Activated CD8-positive, alpha-beta memory T cell treated with anti-CD3 and anti-CD28 coated beads, Interleukin-2, amount 50 U/mL, for 4 hours (primary cell): ENCODE measurements at places on chromosomes 6 and 20.

GRCh38 chr6:107323133-107323785 lies 136.1 kb downstream of the PDSS2 start:
- DNase-seq = no peak

DNA sequence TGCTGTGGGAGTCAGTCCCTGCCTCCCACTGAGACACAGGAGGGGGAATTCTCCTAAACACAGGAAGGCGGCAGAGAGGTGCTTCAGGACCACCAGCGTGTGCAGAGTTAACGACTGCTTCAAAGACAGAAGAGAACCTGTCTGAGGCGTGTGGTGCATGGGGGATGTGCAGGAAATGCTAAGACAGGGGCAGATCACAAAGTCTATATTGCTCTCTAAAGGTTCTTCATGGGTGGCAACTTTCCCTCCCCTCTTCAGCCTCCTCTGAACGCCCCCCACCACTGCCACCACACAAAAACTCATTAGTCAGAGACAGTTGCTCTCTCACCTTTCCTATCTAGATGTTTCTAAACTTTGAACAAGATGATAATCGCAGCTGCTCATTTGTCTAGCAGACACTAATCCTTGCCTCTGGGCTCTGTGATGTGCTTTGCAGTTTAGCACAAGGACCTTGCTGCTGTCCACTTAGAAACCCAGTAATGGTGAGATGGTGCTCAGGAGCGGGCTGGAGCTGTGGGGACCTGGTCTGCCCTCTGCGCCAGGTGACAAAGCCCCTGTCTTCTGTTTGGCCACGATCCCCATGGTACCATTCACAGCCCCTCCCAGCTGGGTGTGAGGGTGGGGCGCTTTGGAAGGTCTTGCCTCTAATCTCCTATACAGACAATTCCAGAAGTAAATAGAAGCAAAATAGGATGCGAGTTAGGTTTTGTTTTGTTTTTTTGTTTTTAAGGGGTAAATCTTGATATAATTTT lies 219.6 kb downstream of the NRN1 start:
- no peak for DNase-seq

- no peak for DNase-seq
Measured at GRCh38 chr20:1930165-1930564, 35.0 kb downstream of the SIRPA start.

DNA sequence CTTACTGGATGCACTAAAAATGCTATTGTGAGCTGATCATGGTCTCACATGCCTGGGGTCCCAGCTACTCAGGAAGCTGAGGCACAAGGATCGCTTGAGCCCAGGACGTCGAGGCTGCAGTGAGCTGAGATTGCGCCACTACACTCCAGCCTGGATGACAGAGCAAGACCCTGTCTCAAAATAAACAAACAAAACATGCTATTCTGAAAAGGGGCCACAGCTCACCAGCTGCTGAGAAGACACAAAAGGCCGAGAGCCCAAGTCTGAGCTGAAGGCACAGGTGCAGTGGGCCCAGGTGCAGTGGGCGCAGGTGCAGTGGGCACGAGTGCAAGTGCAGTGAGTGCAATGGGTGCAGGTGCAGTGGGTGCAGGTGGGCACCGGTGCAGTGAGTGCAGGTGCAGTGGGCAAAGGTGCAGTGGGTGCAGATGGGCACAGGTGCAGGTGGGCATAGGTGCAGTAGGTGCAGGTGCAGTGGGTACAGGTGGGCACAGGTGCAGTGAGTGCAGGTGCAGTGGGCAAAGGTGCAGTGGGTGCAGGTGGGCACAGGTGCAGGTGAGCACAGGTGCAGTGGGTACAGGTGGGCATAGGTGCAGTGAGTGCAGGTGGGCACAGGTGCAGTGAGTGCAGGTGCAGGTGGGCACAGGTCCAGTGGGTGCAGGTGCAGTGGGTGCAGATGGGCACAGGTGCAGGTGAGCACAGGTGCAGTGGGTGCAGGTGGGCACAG lies 16.0 kb downstream of the ZBTB46 start:
- no peak for DNase-seq

DNA sequence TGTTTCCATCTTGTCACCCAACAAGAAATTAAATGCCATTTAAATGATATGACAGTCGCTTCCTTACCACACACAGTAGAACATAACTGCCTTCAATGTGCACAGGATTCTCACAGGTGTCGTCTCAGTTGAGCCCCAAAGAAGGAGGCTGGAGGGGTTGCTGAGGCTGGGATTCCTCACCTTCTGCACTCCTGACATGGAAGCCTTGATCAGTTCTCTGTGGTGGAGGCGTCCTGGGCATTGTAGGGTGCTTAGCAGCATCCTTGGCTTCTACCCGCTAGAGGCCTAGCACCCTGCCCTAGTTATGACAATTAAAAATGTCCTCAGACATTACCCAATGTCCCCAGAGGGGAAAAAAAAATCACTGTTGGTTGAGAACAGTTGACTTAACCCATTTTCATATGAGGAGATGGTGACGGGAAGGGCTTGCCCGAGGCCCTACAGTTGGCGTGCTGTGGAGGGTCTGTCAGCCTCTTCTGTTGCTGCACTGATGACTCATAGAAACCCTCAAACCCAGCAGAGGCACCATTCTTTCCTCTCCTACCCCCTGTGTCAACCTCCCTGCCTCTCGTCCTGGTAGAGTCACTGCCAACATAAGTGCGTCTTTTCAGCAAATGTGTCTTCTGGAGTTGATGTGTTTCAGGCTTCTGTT lies 19.3 kb upstream of the ZNF831 start:
- peak; percentile 65 for DNase-seq

- DNase-seq = no peak
Measured at GRCh38 chr20:38665094-38665493, 59.2 kb upstream of the SLC32A1 start.

GRCh38 chr6:124963416-124963785 lies 1.2 kb downstream of the RNF217 start:
- DNase-seq = no peak

GRCh38 chr6:118283766-118284165 lies 264.3 kb upstream of the PLN start:
- DNase-seq = peak; percentile 47

DNA sequence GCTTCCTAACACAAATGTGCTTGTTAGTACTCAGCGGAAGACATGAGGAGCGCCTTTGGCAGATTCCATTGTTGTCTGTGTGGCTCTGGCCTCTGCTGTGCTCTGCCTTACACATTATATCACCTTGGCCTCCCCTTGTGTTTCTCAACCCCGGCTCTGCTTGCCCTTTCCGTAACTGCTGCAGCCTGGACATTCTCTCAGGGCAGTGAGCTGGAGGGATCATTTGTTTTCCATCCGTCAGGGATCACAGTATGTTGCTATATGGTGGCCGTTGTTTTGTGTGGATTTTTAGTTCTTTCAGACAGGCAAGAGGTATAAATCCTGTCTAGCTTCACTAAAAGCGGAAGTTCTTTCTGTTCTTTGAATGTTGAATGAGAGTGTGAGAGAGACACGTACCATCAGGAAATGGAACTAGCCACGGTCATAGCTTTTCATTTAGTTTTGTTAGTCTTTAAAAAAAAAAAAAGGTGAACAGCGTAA lies 175.1 kb downstream of the JARID2 start:
- DNase-seq = no peak

DNA sequence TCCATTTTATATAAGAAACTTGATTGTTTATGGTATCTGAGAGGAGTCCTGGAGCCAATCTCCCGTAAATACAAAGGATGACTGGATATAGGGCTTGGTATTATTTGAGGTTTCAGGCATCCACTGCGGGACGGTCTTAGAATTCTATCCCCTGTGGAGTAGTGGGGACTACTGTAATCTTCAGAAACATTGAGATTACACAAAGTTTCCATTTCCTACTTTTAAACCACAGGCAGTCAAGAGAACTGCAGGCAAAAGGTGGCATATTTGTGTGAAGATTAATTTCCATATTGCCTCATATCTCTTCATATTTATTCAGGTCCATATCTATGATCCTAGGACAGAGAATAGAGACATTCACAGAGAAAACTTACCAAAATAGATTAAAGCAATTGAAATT lies 586.2 kb downstream of the PHF3 start:
- no peak for DNase-seq

DNA sequence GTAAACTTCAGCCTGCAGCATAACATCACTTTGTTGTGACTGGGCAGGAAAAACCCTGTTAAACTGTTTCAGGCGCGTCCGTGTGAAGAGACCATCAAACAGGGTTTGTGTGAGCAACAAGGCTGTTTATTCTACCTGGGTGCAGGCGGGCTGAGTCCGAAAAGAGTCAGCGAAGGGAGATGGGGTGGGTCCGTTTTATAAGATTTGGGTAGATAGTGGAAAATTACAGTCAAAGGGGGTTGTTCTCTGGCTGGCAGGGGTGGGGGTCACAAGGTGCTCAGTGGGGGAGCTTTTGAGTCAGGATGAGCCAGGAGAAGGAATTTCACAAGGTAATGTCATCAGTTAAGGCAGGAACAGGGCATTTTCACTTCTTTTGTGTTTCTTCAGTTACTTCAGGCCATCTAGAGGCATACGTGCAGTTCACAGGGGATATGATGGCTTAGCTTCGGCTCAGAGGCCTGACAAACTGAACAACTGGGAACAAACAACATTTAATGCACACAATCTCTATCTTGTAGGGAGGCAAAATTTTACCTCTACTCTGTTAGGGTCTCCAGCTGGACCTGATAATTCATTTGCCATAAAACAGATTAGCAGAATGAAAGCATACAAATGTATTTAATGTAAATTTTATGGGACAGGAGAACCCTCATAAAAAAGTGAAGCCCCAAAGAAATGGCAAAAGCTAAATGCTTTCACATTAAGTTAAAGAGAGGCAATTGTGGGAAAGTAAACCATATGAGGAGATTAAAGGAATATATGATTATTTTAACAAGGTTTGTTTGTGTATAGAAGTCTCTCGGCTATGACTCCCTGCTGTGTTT lies 58.3 kb upstream of the HFE start:
- no peak for DNase-seq

DNA sequence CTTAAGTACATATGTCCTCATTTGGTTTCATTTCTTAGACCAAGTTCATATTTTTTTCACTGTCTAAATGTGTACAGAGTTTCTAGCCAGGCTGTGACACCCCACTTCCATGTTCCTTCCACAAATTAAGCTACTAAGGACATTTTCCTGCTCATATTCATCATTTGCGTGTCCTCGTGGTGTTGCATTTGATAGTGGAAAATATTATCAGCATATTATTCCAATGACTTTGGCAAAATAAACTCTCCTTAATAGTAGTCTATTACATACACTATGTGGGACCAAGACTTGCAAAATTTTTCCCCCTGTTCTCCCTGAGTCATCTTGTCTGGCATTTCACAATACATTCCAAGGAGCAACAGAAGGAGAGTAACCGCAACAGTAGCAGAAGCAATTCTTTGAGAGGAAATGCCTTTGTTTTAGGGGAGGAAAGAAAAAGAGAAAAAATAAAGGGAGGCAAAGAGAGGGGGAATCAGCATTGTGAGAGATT lies 599.2 kb downstream of the COL12A1 start:
- DNase-seq = no peak

- no peak for DNase-seq
Measured at GRCh38 chr20:37875460-37876175, 27.3 kb upstream of the VSTM2L start.

DNA sequence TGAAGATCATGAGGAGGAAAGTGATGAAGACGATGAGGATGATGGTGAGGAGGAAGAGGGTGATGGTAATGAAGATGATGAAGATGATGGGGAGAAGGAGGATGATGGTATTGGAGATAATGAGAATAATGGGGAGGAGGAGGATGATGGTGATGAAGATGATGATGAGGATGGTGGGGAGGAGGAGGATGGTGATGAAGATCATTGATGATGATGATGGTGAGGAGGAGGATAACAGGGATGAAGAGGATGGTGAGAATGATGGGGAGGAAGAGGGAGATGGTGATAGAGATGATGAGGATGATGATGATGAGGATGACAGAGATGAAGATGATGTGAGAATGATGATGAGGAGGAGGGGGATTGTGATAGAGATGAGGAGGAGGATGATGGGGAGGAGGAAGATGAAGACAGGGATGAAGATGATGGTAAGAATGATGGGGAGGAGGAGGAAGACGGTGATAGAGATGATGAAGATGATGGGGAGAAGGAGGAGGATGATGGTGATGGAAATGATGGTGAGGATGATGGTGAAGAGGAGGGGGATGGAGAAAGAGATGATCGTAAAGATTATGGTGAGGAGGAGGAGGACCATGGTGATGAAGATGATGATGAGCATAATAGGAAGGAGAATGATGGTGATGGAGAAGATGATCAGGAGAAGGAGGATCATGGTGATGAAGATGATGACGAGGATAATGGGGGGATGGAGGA lies 273.7 kb downstream of the SMOC2 start:
- DNase-seq = no peak

DNA sequence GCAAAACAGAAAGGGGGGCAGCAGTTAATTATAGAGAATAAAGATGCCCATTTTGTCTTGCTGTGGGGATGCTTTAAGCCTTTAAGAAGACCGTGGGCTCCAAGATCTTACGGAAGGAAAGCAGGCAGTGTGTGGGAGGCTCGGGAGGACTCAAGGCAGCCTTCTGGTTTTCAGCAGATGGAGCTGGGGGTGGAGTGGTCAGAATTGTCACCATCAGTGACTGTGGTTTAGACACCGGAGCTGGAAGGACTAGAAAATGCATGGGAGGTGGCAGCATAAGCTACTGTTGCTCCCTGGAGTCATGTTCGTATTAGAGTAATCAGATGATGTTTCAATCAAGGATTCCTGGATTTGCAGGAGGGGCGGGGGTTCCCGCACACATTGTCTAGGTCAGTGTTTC lies 3.7 kb downstream of the PHACTR1 start:
- no peak for DNase-seq
